A172 (cell line): ENCODE measurements at places on chromosomes 11 and 22.

GRCh38 chr11:130181295-130182272 lies 22.0 kb downstream of the ST14 start:
- peak; percentile 55 for DNase-seq

- no peak for DNase-seq
These were observed 1.5 kb downstream of the DGAT2 start for GRCh38 chr11:75770102-75770501.

DNA sequence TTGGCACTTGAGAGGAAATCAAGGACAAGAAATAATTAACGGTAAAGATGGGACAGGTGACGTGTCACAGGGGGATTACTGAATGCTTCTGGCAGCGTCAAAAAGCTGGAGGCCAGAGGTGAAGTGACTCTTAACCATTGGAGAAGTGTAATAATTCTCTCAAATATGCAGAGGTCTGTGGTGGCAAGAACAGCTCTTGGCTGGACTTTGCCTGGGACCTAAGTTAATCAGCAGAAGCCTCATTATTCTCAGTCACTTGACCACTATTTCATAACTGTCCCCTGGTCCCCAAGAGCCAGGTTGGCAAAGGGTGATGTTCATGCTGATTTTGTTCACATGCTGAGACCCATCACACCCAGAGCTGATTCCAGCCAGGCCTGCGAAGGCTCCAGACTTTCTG lies 72.9 kb downstream of the TIMP3 start:
- DNase-seq: no peak

DNA sequence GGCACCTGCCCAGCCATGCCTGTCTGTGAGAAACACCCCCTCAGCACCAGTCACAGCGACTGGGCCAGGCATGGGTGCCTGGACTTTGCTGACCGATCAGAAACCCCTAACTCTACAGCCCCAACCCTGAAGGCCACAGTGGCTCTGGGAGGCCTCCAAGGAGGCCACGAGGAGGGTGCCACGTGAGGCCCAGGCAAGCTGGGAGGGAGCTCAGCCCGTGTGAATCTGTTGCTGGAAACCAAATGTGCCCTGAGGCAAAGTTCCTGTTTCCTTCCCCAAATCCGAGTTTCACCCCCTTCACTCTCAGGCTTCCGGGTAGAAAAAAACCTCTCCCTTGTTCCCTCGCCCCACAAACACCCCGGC lies 1.3 kb downstream of the UNC93B1 start:
- no peak for DNase-seq

GRCh38 chr11:57491371-57492061 lies 24.0 kb downstream of the SLC43A1 start:
- DNase-seq: no peak

DNA sequence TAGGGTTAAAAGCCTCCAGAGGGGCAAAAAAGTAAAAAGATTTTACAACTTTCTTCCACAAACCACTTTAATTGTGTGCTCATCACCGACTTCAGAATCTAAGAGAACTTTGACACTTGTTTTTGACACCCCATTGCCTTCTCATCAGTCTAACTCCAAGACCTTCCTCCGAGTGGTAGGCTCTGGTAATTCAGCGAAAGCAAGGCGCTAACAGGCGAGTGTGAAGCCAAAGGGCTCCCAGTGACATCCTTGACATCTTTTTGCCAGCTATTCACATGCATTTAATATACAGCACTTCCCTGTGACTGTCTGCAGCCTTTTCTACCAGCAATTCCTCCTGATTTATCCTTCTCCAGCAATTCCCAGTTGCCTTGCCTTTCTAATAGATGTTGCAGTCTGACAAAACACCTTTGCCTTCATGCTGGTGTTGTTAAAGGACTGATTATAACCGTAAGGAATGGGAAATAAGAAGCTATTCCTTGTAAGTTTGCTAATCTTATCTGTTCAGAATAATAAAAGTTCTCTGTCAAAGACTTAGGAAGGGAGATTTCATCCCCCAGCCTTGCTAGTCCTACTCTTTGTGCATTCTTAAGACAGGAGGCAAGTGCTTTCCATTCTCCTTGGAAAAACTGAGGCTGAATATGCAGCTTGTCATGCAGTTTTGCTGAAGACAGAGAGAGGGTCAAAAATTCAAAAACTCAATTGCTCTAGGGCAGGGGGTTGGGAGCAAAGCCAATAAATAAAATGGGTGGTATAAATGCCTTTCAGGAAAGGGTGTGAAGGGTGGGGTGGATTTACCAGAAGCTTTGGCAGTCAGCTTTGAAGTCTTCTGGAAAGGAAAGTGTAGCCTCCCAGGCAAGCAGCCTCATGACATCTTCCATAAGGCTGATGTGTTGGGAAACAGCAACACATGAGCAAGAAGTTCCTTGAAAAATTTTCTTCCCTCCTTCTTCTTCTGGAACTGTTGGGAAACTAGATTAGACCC lies 39.1 kb downstream of the SNX19 start:
- no peak for DNase-seq

- no peak for DNase-seq
These were observed 21.9 kb upstream of the MOB2 start for GRCh38 chr11:1508491-1508891.

DNA sequence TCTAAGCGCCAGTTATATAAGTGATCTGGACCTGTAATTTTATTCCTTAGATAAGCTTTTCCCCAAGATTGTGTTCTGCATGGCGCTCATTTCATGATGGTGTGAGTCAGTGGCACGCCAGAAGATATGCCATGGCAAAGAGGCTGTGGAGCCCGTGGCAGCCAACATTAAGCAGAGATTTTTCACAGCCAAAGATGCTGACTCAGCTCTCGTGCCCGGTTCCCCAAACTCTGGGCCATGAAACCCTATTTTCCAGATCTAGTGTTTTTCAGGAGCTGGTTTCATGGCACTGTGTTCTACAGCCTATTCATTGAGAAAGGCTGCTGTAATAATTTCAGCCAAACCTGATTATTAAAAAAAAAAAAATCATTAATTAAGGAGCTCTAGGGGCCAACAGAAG lies 15.4 kb upstream of the LINC01488 start:
- DNase-seq: no peak

DNA sequence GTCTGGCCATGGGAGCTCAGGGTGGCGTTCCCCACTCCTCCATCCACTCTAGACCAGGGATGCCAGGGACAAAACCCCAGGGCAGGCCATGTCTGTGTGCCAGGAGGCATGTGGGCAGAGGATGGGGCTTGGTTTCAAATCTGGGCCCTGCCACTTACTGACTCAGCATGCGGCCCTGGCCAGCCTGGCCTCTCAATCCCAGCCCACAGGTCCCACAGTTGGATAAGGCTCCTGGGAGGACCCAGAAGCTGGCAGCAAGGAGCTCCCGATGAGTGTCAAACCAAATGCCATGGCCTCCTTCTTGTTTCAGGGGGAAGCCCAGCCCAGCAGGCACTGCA lies 1290.4 kb downstream of the BRD1 start:
- DNase-seq: no peak

DNA sequence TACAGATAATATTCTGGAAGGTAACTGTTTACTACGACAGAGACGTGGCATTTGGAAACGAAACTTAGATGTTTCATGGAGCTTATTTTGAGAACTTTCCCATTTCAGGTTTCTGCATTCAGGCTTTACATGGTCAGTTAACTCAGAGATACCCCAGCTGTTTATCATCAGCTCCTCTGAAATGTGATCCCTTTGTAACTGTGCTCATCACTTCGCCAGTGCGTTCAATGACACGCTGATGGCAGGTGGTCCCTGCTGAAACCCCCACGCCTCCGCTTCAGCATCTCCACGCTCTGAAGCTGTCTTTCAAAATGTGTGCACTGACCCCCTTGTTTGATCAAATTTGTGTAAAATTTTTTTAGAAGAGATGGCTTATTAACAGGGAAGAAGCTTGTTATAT lies 30.5 kb downstream of the ALG12 start:
- no peak for DNase-seq

DNA sequence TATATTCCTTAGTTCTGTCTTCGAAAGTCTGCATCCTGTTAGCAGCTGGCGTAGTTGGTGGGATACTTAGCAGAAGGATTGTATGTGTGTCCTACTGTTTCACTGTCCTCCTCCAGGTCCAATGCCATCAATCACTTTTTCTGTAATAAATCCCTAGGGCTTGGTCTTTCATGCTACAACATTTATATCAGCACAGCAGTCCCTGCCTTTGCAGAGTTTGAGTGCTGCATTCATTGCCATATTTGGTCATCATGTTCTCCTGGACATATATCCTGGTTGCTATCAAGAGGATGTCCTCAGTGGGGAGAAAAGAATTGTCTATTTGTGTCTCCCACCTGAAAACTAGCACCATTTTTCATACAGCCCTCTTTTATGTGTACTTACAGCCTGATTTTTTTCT lies 67.0 kb downstream of the OR5AK2 start:
- no peak for DNase-seq

- no peak for DNase-seq
These were observed 71.8 kb downstream of the BTBD10 start for GRCh38 chr11:13391217-13391616.

GRCh38 chr11:31720671-31721365 lies 90.3 kb downstream of the PAX6 start:
- no peak for DNase-seq

GRCh38 chr22:43066844-43067385 lies 22.3 kb downstream of the TTLL1 start:
- peak; percentile 73 for DNase-seq

DNA sequence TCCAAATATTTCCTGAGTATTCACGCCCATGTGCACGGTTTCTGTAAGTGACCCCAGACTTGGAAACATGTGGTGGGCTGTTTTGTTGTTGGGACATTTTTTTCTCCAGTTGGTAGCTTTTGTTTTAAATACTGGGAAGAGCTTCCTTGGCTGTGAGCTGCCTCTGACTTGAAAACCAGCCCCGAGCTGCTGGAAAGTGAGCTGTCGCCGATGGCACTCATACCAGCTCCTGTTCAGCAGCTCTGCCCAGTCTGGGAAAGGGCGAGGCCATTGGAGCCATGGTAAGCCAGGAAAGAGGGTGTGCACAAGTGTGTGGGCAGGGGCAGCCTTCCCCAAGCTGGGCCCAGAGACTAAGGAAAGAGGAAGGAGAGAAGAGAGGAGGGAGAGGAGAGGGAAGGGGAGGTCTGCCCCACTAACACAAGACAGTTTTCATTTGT lies 3.2 kb upstream of the FLI1 start:
- no peak for DNase-seq

DNA sequence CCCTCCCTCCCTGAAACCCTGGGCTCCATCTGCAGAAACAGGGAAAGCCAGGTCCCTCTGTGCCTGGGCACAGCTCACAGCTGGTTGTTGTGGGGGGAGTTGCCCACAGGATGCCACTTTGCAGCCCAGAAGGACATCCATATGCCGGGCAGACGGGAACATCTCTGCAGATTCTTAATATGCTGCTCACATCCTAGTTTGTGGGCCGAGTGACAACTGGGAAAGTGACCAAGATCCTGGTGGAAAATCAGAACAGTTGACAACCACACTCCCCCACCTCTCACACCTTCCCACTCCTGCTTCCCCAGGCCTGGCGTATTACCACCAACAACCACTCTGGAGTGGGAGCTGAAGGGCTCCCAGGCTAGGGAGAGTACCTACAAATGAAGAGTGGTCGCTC lies 7.3 kb upstream of the SCGB1A1 start:
- no peak for DNase-seq

DNA sequence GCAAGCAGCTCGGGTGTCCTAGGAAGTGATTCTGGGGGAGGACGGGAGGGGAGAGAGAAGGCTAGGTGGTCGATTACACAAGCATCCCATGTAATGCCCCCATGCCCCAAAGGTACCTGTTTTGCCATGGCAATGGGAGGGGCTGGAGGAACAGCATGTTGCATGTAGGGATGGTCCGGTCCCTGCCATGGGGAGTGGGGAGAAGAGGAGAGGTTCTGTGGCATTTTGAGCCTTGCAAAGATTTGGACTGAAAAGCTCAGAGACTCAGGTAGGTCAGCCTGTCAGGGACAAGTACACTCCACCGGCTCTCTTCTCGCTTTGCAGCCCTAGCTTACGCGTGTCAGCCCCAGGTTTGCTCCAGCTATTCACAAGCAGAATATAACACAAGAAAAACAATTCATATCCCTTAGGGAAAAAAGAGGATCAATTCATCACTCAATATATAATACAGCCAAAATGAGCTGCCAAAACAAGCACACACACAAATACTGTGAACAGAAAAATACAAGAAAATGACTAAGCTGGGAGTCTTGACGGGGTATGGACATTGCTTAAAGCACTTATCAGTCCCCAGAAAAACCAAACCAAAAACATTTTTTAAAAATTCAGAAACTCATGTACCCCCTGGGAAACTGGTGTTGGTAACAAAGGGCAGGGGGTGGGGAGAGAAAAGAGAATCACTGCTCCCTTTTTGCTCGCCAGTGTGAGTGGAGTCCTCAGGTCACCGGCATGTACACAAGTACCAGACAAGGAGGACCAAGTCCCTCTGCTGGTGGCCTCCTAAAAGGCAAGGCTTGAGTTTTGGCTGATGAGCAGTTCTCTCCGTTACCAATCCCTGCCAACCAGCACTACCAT lies 21.6 kb downstream of the APOL5 start:
- DNase-seq: no peak

DNA sequence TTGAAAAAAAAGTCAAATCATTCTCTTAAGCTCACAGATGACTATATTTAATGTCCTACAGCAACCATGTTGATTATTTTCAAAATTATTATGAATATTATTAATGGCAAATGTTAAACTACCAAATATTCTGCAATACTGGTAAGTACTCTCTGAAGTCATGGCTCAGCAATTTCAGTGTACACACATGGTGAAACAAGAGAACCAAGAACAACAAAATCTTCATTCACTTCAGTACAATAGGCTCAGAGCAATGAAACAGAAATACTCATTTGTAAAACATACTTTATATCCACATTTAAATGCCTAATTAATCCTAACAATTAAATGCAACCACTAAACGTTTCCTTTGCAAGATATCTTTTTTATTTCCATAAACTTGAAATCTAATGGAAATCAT lies 347.2 kb downstream of the TTC28 start:
- no peak for DNase-seq

- DNase-seq: no peak
These were observed 59.7 kb upstream of the KCNQ1OT1 start for GRCh38 chr11:2759228-2760195.

DNA sequence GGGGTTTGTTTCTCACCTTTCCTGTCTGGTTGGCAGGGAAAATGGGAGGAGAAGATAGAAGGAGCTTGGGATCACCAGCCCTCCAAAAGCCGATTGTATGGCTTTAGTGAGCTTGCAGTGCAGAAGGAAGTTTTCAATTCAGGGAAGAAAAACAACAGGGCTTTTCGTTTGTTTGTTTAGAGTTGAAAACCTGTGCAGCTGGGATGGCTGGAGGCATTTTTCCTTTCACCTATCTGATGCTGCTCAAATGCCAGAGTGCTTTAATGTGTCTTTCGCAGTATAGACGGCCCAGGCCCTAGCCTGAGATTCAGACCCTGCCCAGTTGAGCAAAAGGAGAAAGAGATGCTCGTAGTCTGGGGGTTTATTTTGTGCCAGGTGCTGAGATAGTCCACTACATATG lies 87.9 kb downstream of the INSC start:
- DNase-seq: no peak

DNA sequence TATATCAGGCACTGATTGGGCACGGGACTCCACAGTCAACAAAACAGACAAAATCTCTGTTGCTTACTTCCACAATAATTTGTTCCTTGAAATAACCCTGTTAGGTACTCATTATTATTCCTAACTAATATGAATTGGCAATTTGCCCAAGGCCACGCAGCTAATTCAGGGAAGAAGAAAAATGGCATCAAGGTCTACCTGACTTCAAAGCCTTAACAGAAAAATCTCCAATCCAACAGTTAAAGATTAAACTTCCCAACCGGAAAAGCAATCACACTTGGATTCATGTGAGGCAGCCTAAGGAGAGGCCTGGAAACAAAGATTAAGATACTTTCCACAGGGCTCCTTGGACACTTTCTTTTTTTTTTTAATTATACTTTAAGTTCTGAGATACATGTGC lies 68.9 kb downstream of the PRCP start:
- DNase-seq: no peak

GRCh38 chr11:74288911-74289310 lies 22.5 kb downstream of the P4HA3 start:
- peak; percentile 62 for DNase-seq
